ENCODE measurements at places on chromosomes 7 and 10.
A peak's percentile ranks its signal among the peaks of the same experiment; 100 is the strongest.

DNA sequence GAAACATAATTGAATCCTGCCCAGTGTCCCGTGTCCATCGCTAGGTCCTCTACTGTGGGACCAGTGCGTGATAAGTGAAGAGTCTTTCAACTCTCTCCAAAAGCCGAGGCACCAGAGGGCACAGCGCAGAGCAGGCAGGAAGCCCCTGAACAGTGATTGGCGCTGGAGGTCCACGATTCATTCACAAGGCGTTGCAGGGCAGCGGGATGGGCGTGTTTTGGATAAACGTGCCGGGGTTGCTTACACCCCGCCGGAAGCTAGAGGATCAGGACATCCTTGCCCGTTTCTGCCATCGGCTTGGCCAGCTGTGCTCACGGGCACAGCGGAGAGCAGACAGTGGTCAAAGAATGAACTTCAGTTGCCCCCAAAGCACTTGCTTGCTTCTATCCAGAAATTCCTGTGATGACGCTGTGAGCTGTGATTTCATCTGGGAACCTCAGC is 86.0 kb upstream of the PFKP start:
- no peak for DNase-seq

DNA sequence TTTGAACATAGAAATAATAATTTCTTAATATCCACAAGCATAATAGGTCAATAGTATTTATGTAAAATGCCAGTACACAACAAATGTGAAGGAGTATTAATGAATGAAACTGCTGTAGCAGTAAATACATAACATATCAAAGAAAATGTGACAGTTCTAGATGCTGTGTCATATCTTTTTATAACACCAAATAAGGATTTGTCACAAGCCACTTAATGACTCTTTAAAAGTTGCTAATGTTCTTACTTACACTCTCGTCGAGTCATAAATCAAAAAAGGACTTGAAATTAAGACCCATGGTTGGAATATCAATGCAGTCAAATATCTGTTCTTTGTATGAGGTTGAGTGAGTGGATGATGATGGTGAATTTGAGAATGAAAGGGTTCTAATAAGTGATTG is 96.6 kb downstream of the CELF2 start:
- no peak for DNase-seq

GRCh38 chr7:141585592-141586510 is 34.6 kb downstream of the AGK start:
- peak; percentile 12 for DNase-seq

DNA sequence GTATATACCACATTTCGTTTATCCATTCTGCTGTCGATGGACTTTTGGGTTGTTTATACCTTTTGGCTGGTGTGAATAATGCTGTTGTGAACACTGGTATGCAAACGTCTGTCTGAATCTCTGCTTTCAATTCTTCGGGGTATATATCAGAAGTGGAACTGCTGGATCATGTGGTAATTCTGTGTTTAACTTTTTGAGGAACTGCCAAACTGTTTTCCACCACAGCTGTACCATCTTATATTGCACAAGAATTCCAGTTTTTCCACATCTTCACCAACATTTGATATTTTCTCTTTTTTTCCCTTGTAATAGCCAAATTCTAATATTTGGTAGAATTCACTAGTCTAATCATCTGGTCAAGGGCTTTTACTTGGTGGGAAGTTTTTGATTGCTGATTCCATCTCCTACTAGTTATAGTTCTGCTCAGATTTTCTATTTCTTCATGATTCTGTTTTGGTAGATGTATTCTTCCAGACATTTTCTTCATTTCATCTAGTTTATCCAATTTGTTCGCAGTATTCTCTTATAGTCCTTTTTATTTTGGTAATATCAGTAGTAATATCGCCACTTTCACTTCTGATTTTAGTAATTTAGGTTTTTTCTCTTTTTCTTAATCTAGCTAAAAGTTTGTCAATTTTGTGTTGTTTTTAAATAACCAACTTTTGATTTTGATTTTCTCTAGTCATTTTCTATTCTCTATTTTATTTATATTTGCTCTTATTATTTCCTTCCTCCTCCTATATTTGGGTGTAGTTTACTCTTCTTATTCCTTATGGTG is 271.2 kb downstream of the ZEB1 start:
- no peak for DNase-seq

DNA sequence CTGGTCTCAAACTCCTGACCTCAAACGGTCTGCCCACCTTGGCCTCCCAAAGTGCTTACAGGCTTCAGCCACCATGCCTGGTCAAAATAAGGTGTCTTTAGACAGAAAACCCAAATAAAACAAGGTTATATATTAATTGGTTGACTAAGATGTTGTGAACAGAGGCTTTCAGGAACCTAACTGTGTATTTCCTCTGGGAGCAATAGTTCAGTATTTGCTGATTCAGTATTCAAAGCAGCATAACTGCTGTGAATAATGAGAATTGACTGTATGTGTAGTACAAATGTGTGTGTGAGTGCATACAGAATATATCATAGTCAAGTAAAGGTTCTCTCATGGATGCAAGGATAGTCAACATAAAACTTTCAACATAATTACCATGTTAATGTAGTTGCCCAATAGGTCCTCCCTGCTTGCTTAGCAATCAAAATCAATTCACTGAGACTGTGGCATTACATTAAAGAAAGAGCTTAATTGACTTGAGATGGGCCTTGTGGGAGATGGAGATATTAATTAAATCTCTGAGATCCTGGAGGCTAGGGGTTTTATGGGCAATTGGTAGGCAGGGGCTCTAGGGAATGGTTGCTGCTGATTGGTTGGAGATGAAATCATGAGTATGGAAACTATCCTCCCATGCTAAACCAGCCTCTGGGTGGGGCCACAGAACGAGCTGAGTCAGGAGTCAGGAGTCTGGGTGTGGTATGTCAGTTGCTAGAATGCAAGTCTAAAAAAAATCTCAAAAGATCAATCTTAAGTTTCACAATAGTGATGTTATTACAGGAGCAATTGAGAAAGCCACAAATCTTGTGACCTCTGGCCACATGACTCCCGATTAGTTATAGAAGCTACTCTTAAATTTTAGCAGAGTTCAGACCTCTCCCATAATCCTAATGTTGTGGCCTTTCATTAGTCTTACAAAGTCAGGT is 162.7 kb downstream of the AKR1D1 start:
- DNase-seq = no peak

DNA sequence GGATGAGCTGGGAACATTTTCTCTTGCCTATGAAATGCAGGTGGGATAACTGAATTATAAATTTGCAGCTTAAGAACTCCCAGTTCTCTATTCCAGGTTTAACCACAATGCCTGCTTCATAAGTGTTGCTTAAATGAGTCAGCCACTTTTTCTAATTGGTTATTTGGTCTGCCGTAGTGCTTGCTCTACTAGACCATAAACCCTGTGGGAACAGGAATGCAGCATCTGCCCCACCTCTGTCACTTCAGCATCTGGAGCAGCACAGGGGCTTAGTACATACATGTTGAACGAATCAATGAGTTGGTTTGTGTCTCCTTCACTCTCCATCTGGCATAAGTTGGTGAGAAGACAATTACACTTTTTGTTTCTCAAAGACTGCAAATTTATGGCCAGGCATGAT is 95.2 kb upstream of the PTER start:
- DNase-seq = no peak

DNA sequence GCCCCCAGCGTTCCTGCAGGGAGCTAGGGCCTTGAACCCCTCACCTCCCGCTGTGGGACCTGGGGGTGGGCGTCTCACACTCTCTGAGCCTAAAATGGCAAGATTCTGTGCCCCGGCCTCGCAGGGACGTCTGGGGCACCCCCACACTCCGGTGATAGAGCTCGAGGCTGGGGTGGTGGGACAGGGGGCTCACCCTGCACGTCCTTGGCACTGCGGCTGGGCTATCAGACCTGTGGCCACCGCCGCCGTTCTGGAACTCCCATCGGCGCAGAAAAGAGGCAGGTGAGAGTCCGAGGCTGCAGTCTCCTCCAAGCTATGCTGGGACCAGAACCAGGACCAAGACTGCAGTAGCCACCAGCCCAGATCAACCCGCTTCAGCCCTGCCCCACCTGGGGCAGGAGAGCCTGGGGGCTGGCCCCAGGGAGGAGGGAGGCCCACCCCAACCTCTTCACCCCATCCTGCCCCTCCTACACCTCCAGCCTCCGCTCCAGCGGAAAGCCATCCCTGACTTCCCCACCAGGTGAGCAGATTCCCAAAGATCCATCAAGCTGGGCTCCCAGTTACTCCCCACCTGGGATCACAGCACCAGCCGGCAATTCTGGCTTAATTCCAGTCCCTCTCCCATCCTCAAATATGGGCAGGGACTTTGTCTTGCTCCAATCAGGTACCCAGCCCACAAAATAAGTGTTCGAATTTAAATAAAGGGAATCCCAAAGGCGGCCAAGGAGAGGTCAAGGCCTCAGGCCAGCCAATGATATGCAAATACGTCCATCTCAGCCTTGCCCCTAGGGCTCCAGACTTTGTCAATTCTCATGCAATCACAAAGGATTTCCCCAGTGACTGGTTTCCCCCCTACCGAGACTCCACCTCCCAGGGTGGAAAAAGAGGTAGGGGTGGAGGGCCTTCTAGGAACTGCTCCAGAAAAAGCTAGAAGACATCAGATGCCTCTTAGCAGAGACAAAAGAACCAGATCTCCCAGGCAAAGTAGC is 16.4 kb downstream of the TNRC18 start:
- no peak for DNase-seq

GRCh38 chr10:62733654-62734293 is 70.7 kb upstream of the ADO start:
- DNase-seq = no peak

DNA sequence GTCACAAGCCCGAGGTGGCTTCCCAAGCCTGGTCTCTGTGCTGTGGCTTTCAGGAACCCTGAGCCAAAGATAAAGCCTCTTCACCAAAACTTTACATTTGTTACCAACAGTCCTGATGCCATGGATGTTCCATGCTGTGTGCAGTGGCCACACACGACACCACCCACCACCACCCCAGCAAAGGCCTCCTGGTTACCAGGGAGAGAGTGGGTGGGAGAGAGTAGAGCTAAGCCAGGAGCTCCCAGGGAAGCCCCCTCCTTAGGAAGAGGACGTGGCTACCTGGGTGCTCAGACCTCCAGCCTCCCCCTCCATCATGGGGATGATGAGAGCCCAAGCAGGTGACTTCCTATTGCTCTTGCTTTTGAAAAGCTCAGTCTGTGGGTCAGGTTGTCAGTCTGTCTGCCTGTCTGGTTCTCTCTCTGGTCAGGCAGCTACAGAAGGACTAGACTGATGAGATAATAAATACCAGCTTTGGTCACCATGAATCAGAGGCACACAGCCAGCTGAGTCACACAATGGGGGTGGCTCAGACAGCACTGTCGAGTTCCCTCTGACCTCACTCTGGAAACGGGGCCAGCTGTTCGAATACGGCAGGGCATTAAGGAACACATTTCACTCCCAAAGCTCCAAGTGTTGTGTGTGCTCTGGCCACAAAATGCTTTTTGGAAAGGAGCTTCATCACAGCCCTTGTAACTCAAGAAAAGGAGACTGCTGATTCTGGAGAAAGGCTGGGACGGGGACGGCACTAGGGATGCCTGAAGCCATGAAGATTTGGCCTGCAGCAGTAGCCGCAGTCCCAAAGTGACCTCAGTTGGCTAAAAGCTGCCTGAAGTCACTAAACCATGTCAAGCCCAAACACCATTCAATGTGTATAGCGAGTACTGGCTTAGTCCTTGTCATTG is 166.0 kb downstream of the FANK1 start:
- DNase-seq = no peak

DNA sequence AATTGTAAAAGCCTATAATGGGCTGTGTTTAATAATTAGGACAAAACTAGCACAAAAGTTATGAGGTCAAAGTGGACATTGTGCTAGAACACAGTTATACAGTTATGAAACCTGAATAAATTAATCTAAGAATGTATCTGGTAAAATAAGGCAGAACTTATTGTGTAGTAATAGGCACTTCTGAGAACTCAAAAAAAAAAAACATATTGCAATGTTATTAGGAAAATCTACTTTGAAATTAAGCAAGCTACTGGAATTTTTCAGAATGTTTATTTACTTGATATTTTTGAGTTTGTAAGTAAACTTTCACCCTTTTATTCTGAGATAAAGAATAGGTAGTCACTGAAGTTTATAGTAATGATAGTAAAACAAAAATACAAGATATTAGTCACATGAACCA is 135.8 kb upstream of the ABCB5 start:
- no peak for DNase-seq

DNA sequence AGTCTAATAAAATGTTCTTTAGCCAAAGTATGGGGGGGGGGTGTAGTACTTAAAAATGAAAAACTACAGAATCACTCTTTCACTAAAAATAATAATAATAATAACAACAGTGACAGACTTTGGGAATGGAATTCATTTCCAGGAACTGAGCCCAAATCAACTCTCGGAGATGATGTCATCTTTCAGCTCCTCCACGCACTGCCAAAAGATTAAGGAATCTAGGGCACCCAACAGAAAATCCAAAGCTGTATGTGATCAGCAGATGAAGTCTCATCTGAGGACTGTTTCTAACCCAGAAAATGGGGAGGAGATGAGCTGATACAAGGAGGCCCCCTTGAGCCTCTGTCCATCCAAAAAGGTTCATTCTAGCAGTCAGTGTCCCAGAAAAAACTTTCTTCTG is 54.5 kb downstream of the GRB10 start:
- no peak for DNase-seq

DNA sequence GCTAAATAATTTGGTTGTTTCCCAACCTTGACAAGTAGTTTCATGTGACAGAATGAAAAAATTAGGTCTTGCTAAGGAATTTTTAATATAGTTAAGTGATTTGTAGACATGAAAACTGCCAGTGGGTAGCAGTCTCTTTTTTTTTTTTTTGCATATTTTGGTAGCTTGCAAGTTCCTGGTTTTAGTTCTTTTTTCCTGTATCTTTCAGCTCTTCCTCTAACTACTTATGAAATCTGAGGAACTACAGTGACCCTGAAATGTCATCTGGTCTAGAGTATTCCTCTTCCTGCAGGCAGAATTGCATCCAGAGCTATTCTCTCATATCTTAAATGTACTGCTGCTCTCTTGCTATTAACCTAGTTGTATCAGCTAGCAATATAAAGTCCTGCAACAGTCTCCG is 160.4 kb downstream of the HDAC9 start:
- no peak for DNase-seq

- no peak for DNase-seq
Observed at GRCh38 chr10:104630731-104631130, 10.4 kb upstream of the SORCS3 start.

DNA sequence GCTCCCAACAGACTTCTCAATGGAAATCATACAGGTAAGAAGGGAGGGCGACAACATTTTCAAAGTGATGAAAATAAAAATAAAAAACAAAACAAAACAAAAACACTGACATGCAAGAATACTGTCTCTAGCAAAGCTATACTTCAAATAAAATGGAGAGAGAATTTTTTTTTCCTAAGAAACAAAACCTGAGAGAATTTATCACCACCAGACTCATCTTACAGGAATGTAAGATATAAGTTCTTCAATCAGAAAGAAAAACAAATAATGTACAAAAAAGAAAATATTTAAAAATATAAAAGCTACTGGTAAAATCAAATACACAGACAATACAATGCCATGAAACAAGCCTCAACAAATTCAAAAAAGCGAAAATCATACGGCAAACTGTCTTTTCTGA is 113.2 kb downstream of the NRBF2 start:
- no peak for DNase-seq

- no peak for DNase-seq
Observed at GRCh38 chr10:120017733-120018417, 125.3 kb downstream of the SEC23IP start.

GRCh38 chr10:37263304-37263703 is 137.9 kb downstream of the ANKRD30A start:
- DNase-seq = no peak

Measured in stimulated activated CD8-positive, alpha-beta memory T cell treated with anti-CD3 and anti-CD28 coated beads, Interleukin-4, amount 100 ng/mL, for 4 hours (primary cell).